ENCODE measurements at places on chromosomes 16 and 17.
A peak's percentile ranks its signal among the peaks of the same experiment; 100 is the strongest.

DNA sequence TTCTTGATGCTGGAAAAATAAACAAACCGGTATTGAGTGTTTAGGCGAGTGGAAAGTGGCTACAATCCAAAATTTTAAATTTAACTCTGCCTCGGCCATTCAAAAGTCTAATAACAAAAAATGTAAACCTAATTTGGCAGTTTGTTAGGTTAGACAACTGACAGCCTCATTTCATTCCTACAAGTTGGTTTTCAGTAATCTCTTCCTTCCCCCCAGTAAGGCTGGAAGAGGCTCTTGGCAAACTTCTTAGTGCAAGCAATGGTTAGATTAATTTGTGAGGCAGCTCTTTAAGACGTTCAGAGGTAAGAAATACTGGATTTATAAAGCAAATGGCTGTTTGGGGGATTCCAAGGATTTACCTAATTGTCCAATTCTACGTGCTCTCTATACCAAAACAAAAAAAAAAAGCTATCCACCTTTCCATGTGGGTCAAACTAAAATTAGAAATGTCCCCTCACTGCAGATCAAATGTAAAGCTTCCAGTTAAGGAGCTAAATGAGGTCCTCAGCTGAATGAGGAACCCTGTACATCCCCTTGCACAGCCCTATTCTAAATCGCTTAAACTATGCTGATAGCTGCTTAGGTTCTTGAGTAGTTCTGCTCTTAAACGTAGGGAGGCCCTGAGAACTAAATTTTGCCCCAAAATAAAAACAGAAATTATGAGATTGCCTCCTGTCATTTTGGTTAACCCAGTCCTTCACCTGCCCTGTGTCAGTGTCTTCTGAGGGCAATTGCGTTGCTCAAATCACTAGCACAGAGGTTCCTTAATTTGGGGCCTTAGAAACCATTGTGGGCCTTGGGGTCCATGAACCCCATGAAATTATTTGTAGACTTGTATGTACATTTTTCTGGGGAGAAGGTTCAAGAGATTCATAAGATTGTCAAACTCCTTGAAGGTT, 2.9 kb downstream of the HEXIM1 start:
- H3K27me3 ChIP-seq, result no peaks in the 10 kb centered on the region
- peak overlapping the region; percentile 98 for H3K27ac ChIP-seq
- DNase-seq, result no peak
- no peaks in the 10 kb centered on the region for H3K36me3 ChIP-seq
- peak overlapping the region; percentile 68 for H3K4me3 ChIP-seq
- peaks cover 16% of the 10 kb centered on the region for H3K4me1 ChIP-seq

DNA sequence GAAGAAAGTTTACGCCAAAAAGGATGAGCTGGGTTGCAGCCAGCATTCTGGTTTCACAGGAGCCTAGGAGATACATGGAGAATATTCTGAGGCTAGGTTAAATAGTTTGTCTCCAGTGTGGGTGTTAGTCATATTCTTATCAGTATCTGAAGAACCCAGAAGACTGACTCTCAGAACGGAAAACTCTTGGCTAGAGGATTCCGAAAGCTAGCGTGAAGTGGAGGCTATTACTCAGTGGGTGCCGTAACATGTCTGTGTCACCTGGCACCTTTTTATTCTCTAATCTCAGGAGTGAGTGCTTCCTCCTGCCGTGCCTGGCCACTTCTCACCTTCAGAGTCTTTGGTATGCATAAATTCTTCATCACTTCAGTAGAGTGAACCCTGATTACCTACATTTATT, 199.5 kb downstream of the WWOX start:
- no peaks in the 10 kb centered on the region for H3K36me3 ChIP-seq
- H3K27ac ChIP-seq, result no peak overlapping the region
- no peak for DNase-seq
- H3K27me3 ChIP-seq, result no peaks in the 10 kb centered on the region

GRCh38 chr17:68657166-68657565, 56.0 kb upstream of the FAM20A start:
- no peaks in the 10 kb centered on the region for H3K36me3 ChIP-seq

DNA sequence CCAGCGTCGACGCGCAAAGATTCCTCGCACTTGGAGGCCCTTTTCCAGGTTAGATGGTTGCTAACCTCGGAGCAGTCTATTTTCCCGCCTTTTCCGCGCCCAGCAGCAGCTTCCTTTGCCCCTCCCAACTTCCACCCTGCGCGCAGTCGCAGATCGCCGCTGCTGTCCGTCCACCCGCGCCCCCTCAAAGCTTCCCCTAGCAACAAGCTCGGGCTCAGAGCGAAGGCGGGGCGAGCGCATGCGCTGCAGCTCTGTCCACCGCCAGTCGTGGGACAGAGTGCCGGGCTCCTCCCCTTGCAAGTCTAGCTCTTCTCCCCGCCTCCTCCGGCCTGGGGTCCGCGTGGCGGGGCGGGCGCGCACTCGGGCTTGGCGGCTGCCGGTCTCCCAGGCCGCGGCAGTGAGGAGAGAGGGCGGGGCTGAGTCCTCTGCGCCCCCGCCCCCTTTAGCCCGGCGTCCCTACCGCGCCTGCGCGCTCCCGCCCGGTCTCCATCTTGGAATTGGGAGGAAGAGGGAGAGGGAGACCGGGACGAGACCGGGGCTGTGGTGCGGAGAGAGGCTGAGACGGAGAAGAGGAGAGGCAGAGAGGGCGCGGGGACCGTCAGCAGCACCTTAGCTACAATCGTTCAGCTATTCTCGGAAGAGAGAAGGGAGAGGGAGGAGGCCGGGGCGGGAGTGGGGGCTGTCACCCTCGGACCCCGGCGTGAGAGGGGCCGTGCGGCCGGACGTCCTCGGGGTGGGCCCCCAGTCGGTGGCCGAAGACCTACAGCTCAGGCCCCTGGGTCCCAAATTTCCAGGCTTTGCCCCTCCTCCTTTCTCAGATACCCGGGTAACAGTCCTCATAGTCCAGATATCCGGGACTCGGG, at the start of gene TAOK2:
TAOK2 (plus strand) TSS at position 485 of the 863 bp plus-strand sequence. CDS start 3,905 bp downstream, outside the sequence.
- peaks cover 23% of the 10 kb centered on the region for H3K4me1 ChIP-seq
- no peaks in the 10 kb centered on the region for H3K27me3 ChIP-seq
- peak within 1 kb of the TSS; percentile 92 for H3K4me3 ChIP-seq
- peak; percentile 90 for DNase-seq

DNA sequence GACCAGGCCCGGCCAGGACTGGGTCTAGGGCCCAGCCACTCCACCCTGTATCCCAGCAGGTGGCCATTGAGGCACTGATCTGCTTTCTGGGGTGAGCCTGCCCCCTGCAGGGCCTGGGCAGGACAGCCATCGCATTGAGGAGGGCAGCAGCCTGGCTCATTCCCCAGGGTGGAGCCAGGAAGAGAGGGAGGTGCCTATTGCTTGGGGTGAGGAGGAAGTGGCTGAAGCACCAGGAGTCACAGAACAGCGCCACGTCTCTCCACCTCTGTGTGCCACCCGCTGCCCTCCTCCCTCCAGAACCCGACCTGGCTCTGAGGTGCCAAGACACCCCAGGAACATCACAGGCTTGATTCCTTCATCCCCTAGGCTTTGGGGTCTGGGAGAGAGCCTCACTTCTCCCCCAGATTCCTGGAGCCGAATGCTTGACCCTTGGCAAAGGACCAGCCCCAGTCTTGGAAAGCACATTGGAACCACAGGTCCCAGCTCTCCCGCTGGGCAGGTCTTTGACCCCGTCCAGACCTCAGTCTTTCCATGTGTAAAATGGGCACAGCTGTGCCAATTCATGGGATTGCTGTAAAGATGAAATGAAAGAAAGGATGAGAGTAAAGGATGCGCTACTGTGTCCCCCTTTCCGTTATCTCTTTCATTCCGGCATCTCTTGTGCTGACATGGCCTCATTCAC, 7.2 kb upstream of the KRT36 start:
- H3K27ac ChIP-seq, result peak overlapping the region; percentile 92
- peaks cover 94% of the 10 kb centered on the region for H3K4me1 ChIP-seq
- DNase-seq, result no peak

DNA sequence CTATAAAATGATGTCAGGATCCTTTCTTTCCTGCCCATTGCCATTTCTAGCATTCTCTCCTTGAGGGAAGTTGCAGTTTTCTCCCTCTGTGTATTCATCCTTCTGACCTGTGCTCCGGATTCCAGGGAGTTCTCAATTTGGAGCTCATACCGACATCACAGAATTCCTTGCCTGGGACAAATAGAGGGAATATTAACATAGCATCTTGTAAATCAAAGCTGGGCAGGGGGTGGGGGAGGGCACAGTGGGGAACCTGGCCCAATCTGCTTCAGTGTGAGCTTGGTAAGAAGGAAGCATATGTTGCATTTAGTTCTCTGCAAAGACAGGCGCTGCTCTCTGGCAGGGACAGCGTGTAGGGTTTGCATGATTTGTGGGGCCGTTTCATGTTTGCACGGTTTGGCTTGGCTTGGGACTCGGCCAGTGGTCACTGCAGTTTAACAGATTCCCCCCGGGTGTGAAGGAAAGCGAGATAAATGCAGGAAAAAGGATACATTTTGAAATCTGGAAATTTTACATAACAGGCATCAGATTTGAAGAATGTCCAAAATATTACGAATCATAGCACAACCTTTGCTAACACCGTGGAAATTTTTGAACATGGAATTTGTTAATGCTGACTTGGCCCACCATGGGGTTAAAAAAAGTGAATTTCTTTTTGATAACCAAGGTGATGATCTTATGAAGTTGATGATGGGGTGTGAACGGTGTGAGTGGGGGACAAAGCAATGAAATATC, 178.0 kb downstream of the WWOX start:
- H3K27me3 ChIP-seq, result no peaks in the 10 kb centered on the region
- DNase-seq, result no peak
- H3K4me1 ChIP-seq, result peaks cover 7% of the 10 kb centered on the region
- no peak overlapping the region for H3K4me3 ChIP-seq
- no peaks in the 10 kb centered on the region for H3K36me3 ChIP-seq

- no peak overlapping the region for H3K4me3 ChIP-seq
- no peaks in the 10 kb centered on the region for H3K36me3 ChIP-seq
These were observed 214.3 kb upstream of the CDH11 start for GRCh38 chr16:65336160-65336559.

DNA sequence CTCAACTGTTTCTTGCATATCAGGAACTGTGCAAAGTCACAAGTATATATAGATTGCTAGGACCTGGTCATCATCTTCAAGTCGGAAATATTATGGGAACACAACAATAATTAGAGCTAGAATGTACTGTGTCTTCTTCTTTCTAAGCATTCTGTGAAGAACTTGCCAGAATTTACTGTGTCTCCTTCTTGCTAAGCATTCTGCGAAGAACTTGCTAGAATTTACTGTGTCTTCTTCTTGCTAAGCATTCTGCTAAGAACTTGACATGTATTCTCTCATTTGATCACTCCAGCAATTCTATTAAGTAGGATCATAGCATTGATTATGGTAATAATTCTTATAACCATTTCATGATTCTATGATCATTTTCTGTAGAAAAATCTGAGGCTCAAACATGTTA, 231.7 kb downstream of the FOXL1 start:
- no peaks in the 10 kb centered on the region for H3K36me3 ChIP-seq
- H3K4me1 ChIP-seq, result no peaks in the 10 kb centered on the region
- no peak overlapping the region for H3K4me3 ChIP-seq
- H3K27ac ChIP-seq, result no peak overlapping the region
- DNase-seq, result no peak
- H3K27me3 ChIP-seq, result peaks cover 75% of the 10 kb centered on the region

DNA sequence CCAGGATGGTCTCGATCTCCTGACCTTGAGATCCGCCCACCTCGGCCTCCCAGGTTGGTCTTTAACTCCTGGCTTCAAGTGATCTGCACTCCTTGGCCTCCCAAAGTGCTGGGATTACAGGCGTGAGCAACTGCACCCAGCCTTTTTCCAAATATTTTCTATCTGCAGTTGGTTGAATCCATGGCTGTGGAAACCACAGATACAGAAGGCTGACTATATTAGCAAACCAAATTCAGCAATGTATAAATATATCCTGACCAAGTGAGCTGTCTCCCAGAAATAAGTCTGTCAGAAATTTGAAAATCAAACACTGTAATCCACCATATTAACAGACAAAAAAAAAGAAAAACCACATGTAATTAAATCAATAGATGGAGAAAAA, 9.6 kb downstream of the CFDP1 start:
- DNase-seq, result no peak
- no peaks in the 10 kb centered on the region for H3K27me3 ChIP-seq
- H3K36me3 ChIP-seq, result no peaks in the 10 kb centered on the region
- no peak overlapping the region for H3K27ac ChIP-seq
- H3K4me3 ChIP-seq, result no peak overlapping the region
- H3K4me1 ChIP-seq, result peaks cover 35% of the 10 kb centered on the region

DNA sequence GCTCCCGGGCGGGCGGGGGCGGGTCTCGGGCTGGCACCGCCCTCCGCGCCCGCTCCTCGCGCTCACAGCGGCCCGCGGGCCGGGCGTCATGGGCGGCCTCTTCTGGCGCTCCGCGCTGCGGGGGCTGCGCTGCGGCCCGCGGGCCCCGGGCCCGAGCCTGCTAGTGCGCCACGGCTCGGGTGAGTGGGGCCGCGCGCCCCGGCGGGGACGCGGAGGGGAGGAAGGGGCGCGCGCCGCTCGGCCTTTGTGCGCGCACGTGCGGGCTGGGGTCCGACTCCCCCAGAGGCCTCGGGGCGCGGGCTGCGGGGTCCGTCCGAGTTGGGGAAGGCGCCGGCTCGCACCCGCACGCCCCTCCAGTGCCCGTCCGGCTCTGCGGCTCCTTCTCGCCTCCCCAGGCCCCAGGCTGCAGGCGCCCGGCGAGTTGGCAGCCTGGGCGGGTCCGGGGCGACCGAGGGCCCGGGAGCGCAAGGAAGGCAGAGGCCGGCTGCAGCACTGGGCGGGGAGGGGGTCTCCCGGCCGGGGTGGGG, at the start of gene NME4:
NME4 (plus strand) TSS at position 65 of the 527 bp plus-strand sequence; CDS start at position 89, 24 bp downstream.
- DNase-seq, result no peak
- H3K27me3 ChIP-seq, result no peaks in the 10 kb centered on the region
- no peaks in the 10 kb centered on the region for H3K36me3 ChIP-seq
- peak within 1 kb of the TSS; percentile 88 for H3K27ac ChIP-seq
- H3K4me3 ChIP-seq, result peak within 1 kb of the TSS; percentile 71

- no peak overlapping the region for H3K4me3 ChIP-seq
- peaks cover 49% of the 10 kb centered on the region for H3K4me1 ChIP-seq
- no peak overlapping the region for H3K27ac ChIP-seq
- no peaks in the 10 kb centered on the region for H3K36me3 ChIP-seq
- peaks cover 71% of the 10 kb centered on the region for H3K27me3 ChIP-seq
- no peak for DNase-seq
These were observed 6.1 kb upstream of the LHX1 start for GRCh38 chr17:36931096-36931696.

GRCh38 chr17:4307179-4307930, 43.6 kb upstream of the ANKFY1 start:
- DNase-seq, result no peak
- no peak overlapping the region for H3K4me3 ChIP-seq
- H3K4me1 ChIP-seq, result peaks cover 54% of the 10 kb centered on the region

DNA sequence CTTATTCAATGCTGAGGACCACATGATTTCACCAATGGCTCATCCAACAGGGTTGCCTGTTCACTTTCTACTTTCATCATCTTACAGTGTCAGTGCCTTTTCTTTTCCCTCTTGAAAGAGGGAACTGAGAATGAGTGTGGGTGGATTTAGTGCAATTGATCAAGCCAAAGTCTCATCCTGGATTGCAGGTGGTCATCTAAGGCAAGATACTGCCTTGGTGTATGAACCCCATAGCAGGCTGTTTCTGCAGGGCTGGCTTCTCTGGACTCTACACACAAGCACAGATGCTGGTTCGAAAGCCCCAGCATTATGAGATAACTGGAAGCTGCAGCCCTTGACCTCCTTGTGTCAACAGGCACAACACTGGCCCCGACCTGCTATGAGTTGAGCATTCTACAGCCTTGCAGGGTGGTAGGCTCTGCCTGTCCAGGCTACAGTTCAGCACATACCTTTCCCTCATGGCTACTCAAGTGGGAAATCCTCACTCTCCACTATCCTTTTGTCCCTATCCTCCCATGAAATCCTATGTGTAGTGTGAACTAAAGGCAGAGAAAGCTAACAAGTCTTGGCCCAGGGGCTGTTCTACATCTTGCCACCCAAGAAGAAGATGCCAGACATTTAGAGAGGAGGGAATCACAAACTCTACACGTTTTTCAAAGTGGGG, 358.7 kb downstream of the SLC39A11 start:
- H3K4me1 ChIP-seq, result no peaks in the 10 kb centered on the region
- no peak for DNase-seq
- H3K4me3 ChIP-seq, result no peak overlapping the region
- no peaks in the 10 kb centered on the region for H3K27me3 ChIP-seq
- no peaks in the 10 kb centered on the region for H3K36me3 ChIP-seq

Measured in esophagus squamous epithelium (tissue), 5 donors.